Putamen (tissue), 1 donor: ENCODE measurements at places on chromosomes 7 and 10.

- no peak for DNase-seq
Measured at GRCh38 chr7:157938211-157938610, 601.4 kb downstream of the DNAJB6 start.

DNA sequence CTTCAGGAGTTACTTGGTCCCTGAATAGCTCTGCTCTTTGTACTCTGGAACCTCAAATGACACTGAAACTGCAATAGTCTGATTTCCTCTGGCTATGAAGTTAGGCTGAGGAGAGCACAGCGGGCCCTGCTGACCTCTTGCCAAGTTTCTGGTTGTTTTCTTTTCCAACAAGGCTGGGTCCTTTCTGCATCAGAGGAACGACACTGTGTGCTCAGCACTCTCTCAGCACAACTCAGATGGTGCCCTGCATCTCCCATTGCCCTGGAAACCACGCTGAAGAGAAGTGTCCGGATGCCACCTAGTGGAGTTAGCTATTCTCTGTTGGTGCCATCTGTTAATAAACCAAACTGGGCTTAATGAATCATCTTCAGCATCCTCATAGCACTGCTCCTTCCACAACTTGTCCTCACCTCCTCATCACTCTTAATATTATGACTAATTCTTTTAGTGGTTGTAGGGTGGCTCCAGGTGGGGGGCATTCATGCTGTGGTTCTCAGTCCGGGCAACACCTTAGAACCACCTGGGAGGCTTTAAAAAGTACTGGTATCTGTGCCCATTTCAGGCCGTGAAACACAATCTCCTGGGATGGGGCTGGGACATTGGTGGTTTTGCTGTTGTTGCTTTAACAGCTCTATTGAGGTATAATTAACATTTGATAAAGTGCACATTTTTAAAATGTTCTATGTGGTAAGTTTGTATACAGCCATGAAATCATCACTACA, 8.2 kb upstream of the EFCAB10 start:
- peak; percentile 84 for DNase-seq

DNA sequence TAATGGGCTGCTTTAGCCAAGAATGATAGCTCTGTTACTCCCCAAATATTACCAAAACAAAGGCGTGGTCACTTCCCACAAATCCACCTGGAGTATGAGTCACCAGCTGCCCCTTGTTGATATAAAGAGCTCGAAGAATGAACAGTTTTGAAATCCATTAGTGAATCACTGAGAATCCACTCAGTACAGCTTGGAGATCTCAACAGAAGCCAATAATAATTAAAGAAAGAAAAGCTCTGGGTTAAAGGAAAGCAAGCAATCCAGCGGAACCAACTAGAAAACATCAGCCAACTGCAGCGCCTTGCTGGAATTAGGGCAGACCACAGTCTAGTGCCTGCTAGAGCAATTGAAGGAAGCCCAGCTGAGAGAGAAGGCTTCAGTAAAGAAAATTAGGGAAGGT, 576.0 kb upstream of the C7orf33 start:
- DNase-seq, result no peak

DNA sequence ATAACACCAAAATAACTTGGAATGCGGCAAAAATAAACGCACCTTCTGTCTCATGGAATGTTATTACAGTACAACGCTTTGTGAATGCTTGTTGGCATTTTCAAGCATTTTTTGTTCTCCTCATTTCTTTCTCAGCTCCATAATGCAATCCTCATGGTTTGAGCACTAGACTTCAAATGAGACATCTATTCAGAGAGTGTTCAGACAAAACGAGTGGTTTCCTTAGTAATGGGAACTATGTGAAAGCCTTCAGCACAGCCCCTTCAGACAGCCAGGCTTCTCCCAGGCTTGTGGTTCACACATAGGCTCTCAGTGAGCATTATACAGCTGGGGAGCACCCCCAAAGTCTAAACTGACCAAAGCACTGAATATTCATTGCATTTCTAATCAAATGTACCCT, 8.6 kb upstream of the LRRN3 start:
- DNase-seq, result peak; percentile 33

DNA sequence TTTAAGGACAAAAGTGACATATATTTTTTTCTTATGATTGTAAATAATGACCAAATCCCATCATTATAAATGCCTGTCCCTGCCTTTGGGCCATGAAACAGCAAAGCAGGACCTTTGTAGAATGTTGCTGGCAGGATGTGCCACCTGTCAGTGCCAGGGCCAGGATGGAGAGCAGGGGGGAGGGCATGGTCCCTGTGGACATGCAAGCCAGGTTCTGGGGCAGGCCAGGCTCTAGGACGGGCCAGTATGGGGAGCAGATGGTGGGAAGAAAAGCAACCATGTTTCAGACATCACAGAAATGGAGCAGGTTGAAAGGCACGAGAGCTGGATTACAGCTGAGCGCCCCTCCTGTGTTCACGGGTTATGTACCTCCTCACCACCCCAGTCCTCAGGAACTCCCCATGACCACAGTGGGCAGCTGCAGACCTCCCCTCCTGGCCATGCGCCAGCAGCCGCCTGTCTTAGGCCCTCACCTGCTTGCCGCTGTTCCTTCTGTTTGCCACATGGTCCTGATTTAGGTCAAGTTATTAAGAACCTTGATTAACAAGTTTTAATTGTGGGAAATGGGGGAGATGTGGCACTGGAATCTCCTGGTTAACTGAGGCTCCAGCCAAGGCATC, 210.4 kb downstream of the PAXIP1 start:
- DNase-seq, result no peak

DNA sequence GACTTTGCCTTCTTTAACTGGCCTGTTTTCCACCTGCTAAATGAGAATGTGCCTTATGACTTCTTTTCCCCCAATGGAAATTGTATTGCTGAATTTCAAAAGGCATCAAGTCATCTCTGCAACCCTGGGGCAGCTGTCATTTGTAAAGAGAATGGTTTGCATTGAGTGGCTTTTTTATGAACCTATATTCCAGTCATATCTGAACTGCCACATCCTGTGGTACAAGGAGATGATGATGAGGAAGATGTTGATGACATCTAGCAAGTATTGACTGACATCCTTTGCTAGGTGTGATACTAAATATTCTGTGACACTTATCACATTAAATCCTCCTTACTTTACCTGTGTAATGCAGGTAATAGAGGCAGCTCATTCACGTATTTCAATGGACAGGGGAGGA, 88.3 kb upstream of the KIAA1217 start:
- DNase-seq, result no peak

DNA sequence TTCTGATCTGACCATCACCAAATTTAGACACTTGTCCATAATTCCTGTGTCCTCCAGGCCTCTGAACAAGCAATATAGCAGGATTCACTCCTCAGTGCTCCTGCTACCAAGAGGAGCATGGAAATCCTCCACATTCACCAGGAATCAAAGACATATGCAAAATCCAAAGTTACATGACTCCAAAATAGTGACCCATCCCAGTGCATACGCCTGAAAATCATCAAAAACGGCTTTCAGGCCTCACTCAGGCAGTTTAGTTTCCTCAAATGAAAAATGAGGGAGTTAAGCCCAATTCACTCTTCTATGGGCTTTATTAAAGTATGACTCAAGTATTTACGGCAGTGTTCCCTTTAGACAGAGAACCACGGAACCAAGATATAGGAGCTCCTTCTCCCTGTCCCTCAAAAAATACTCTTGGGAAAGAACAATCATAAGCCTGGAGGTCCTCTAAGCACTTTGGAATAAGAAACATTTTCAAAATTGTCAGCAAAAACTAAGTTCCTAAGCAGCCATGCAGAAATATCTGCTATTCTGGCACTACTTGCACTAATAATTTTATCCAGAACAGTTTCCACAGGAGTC, 240.7 kb downstream of the PARD3 start:
- DNase-seq, result no peak

DNA sequence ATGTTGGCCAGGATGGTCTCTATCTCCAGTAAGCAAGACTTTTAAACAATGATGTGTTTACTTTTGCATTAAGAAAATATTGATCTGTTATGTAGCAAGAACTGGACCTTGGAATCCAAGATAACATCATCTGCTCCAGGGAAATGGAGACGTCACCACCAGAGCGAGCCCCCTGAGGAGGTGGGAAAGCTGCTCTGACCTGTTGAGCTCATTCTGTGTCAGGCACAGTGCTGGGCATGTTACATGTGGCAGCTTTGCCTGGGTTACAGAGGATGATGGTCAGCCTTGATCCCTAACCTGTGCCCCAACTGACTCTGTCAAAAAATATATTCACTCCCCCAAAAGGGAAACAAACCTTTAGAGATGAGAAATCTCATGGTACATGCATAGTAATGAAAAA, 436.3 kb downstream of the SORCS1 start:
- no peak for DNase-seq

- DNase-seq, result no peak
Measured at GRCh38 chr7:73623798-73624668, at the start of gene MLXIPL. Gene MLXIPL, minus strand, starts transcription at chr7:73624522. Its CDS starts 30 bp downstream, at chr7:73624492.

GRCh38 chr10:82628373-82628772, 753.4 kb downstream of the NRG3 start:
- DNase-seq, result no peak

- DNase-seq, result no peak
Measured at GRCh38 chr7:121330053-121330833, 1.4 kb downstream of the WNT16 start.

GRCh38 chr7:139658908-139659675, 118.7 kb downstream of the HIPK2 start:
- DNase-seq, result peak; percentile 83

GRCh38 chr7:152344253-152344652, 91.5 kb downstream of the KMT2C start:
- DNase-seq, result no peak

DNA sequence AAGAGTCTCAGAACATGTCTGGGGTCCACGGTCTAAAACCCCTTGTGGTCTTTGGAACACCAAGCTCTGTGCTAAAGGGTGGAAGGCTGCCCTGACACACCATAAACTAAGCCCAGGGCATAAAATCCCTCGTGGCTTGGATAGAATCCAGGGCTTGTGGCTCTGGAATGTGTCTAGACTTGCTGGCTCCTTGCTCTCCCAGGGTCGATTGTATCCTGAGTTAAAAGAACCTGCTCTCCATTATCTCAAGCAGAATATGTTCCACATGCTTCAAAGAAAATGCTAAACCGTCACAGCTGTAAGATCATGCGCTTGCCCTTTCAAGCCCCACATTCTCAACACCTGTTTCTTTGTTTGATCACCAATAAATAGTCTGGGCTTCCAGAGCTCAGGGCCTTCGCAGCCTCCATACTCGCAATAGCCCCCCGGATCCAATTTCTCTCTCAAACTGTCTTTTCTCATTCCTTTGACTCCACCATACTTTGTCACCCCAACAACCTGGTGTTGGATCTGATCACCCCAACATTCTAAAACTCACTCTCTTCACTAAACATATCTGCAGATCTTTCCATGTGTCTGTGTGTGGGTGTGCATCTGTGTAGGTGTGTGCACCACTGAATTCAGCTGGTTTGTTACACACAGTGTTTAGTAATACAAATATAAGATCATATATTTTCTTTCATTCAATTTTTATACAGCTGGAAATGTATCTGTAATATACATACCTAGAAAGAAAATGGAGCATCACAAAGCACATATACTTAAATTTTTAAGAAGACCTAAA, 238.5 kb downstream of the ZMYND11 start:
- no peak for DNase-seq

DNA sequence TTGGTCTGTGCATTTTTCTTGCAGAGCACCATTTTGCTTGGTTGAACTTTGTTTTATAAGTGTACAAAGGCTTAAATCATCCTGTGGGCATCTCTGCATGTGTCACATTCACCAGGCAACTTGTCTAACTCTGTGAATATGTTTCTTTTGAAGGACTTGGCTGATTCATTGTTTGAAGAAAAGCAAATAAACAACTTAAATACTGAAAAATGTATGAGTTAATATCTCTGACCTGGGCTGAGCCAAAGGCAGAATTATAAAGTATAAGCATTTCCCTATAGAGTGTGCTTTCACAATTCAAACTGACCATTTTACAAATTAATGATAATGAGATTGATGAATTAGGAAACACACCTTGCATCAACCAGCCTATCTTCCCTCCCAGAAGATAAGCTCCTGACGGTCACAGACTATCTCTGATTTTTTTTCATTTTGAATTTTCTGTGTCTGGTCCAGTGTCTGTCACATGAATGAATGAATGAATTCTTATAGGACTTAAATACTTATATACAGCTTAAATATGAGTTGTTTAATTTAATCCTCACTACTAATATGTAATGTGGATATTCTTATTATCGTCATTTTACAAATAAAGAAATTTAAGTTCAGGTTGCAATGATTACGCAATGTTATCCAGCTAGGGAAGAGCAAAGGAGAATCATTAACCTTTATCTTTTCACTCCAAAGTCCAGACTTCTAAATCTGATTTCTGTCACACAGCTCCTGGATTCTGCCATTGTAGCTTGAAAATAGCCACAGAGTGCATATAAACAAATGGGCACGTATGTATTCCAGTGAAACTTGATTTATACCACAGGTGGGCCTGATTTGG, 182.0 kb upstream of the PHYHIPL start:
- no peak for DNase-seq

GRCh38 chr7:158080899-158081445, 506.7 kb downstream of the PTPRN2 start:
- no peak for DNase-seq

DNA sequence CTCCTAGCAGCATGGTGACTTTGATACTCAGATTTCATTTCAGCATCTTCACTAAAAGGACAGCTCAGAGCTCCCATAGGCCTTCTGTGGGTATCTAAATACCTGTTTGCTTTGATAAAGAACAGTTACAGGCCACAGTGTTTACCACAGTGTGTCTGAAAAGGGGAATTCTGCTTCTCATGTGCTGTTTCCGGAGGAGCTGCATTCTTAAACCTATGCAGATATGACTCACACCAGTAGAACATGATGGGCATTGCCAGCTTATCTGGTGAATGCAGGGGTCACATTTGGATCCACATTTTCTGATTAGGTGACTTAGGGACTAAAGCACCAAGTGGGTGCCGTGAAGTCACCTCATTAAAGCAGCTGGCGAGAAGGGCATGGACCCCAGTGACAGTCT, 52.6 kb downstream of the TRRAP start:
- no peak for DNase-seq

GRCh38 chr7:81638198-81638597, 131.6 kb downstream of the HGF start:
- no peak for DNase-seq

DNA sequence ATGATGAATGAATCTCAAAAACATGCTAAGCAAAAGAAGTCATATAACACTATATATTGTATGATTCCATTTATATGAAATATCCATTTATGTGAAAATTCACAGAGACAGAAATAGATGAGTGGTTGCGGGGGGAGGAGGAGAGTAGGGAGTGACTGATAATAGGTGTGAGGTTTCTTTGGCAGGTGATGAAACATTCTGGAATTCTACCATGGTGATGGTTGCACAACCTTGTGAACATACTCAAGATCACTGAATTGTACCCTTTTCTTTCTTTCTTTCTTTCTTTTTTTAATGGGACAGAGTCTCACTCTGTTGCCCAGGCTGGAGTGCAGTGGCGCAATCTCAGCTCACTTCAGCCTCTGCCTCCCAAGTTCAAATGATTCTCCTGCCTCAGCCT, 10.7 kb downstream of the SVOPL start:
- no peak for DNase-seq

DNA sequence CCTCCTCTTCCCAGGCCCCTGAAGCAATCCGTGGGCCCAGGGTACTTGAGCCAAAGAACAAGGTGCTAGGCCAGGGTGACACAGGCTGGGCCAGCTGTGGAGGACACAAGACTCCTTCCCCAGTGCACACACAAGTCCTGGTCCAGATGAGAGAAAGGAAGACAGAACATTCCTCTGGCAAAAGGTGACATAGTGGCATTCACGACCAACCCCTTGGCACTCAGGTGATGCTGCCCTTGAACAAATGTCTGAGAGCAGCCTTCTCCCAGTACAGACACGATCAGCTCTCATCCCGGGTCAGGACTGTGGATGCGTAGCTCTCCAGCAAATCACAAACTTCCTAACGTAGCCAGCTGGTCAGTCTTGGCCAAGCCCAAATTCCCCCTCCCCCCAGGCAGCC, 118.5 kb downstream of the OAT start:
- DNase-seq, result no peak
